Uterus (tissue), 4 donors: ENCODE measurements at places on chromosomes 3 and 15. TPM values are rescaled to one million over a fixed set of nuclear protein-coding genes. Genes with fewer than 3 reads are reported as not detected.

Gene ZKSCAN7
- 20.0 TPM for total RNA-seq

Gene SI
- not detected for total RNA-seq

Gene CCR4
- total RNA-seq = 0.35 TPM

Gene USP19
- 65.1 TPM for total RNA-seq

Gene MYL3
- total RNA-seq = 4.9 TPM

- no peak for DNase-seq
These were observed 3.0 kb downstream of the TRAK1 start for GRCh38 chr3:42094128-42094527.

GRCh38 chr15:73812806-73813465 lies 59.8 kb upstream of the INSYN1 start:
- DNase-seq = no peak

DNA sequence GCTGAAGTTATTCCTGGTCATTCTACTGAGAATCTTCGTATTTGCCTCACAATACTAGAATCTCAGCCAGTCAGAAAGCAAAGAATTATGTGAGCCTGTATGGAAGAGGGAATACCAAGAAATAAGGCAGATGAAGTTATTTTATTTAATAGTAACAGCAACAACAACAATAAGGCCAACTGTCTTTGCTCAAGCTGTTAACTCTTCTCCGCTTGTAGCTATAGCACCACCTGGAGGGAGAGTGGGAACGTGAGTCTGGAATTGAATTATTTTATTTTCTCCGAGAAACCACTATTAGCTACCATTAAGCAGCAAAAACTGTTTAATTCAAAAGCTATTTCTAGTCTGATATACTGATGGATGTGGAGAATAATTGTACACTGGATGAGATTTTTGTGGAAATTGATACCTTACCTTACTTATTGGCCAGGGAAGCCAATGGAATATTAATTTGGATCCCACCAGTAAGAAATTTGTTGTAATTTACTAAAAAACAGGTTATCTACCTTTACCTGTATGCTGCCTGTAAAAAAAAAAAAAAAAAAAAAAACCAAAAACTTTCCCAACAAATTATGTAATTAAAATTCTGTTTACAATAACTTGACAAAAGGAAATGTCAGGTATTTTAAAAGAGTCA lies 50.1 kb downstream of the CALML4 start:
- peak; percentile 51 for DNase-seq

GRCh38 chr3:111244760-111245159 lies 173.1 kb downstream of the NECTIN3 start:
- DNase-seq = no peak

DNA sequence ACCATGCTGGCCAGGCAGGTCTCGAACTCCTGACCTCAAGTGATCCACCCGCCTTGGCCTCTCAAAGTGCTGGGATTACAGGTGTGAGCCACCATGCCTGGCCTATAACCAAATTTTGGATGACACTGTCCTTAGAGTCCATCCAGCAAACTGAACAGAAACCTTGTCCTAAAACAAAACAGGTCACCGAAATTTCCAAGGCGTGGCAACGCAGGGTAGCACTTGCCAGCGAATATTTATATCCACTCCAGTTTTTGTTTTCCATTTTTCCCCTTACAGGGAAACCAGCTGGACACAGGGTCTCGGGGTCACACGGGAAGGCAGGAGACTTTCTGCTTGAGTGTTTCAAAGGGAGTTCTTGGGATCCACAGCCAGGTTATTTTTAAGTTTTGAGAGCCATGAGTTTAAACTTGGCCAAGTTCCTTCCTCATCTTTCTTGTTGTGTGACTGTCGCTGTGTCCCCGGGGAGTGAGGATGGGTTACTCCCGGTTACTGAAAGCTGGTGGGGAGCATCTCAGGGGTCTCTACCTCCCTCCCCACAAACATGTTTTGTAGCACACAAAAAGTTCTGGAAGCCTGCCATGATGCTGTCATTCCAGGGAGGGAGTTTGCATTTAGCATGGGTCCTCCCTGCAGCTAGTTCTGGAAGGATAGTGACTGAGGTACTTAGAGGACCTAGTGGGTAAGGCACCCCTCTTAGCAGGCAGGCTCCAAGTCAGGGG lies 12.6 kb downstream of the LIMD1 start:
- DNase-seq = peak; percentile 46

DNA sequence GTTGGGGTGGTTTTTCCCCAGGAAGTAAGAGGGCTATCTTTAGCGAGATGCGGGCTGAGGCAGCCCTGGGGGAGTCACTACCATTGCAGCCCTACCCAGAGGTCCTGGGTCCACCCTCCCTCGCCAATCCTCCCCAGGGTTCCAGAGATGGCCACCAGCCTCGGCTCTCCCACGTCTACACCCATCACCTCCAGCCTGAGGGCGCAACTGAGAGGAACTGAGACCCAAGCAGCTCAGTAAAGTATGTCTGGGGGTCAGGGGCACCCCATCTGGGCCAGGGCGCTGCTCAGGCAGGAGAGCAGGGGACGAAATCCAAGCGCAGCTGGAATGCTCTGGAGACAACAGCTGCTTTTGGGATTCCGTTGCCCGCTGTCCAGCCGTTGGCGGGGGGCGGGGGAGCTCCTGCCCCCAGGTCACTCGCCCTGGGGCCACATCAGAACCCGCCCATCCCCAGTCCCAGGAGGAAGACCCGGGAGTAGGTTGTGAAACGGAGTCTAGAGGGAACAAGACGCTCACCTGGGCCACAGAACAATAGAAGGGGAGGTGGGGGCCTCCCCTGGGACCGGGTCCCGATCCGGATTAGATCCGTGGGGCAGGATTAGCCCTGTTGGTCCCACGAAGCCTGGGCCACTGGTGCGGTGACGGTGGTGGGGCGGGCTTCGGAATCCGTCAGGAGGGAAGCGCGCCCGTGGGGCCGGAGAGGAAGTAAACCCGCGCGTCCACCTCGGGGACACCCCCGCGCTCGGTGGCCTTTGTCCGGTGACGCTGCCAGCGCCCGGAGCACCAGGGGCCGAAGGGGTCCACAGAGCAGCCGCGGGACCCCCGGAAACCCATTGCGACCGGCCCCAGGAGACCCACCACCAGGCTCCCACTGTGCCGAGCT lies 1.4 kb upstream of the NDUFAF3 start:
- DNase-seq = no peak

DNA sequence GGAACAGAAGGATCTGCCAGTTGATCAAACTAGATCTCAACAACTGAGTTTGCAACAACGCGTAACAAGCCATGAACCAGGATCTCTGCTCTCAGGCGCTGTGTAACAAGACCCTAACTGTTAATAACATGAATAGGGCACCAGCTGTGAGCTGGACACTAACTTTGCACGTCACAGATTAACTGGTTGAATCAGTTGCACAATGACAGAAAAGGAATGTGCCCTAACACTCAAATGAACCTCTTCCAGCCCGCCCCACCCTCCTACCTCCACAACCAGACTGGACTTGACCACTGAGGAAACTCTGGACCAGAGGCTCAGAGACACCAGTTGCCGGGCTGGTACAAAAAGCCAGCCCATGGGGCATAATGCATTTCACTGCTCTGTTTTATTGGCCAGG lies 34.3 kb downstream of the MCF2L2 start:
- no peak for DNase-seq

- no peak for DNase-seq
These were observed 647.2 kb upstream of the UBE2E2 start for GRCh38 chr3:22555753-22556435.

- DNase-seq = no peak
These were observed 43.1 kb upstream of the ZNF774 start for GRCh38 chr15:90309020-90309419.
